Sciatic nerve (tissue), 2 donors: ENCODE measurements at places on chromosomes 6 and 20. TPM values are rescaled to one million over a fixed set of nuclear protein-coding genes. Genes with fewer than 3 reads are reported as not detected.

The HDGFL1 gene
- total RNA-seq, result not detected

The C20orf202 gene
- 0.80 TPM for total RNA-seq

The TRIM15 gene
- not detected for total RNA-seq

The RAD21L1 gene
- not detected for total RNA-seq

The SEC23B gene
- 35.4 TPM for total RNA-seq

The SLC17A9 gene
- total RNA-seq, result 3.8 TPM

The CTSZ gene
- 151 TPM for total RNA-seq

The WFDC5 gene
- total RNA-seq, result not detected

The ENPP5 gene
- total RNA-seq, result 1.9 TPM

The GRIK2 gene
- 12.8 TPM for total RNA-seq

The HLA-DMB gene
- 46.9 TPM for total RNA-seq

The TPMT gene
- 5.4 TPM for total RNA-seq

The BLTP3A gene
- total RNA-seq, result 13.6 TPM

The MYL9 gene
- total RNA-seq, result 709 TPM

The RIMS4 gene
- total RNA-seq, result 8.0 TPM

The UBD gene
- total RNA-seq, result 4.1 TPM

The SLC17A3 gene
- total RNA-seq, result not detected

The PHIP gene
- 43.6 TPM for total RNA-seq

The TMEM200A gene
- total RNA-seq, result 18.5 TPM

The STX11 gene
- 7.1 TPM for total RNA-seq

The TINAG gene
- total RNA-seq, result 0.31 TPM

The GPSM3 gene
- 20.5 TPM for total RNA-seq

The IL17A gene
- total RNA-seq, result not detected

The ATG5 gene
- 27.8 TPM for total RNA-seq

The SLC35D3 gene
- total RNA-seq, result not detected

The SMLR1 gene
- not detected for total RNA-seq

The FOXQ1 gene
- 1.7 TPM for total RNA-seq

The MUC22 gene
- total RNA-seq, result not detected

The ULBP1 gene
- not detected for total RNA-seq

The PROKR2 gene
- total RNA-seq, result not detected

The CST5 gene
- total RNA-seq, result not detected

The FERMT1 gene
- 3.5 TPM for total RNA-seq

The VWA7 gene
- 0.94 TPM for total RNA-seq

The TTK gene
- total RNA-seq, result 0.80 TPM

The ULBP2 gene
- total RNA-seq, result 0.27 TPM

The FOXC1 gene
- 61.8 TPM for total RNA-seq

The PHACTR3 gene
- not detected for total RNA-seq

The FLRT3 gene
- 29.3 TPM for total RNA-seq

The GPR6 gene
- total RNA-seq, result not detected

The CRYBG1 gene
- total RNA-seq, result 10.7 TPM

The ABT1 gene
- total RNA-seq, result 10.3 TPM

The KCNK16 gene
- not detected for total RNA-seq

The CD40 gene
- 25.1 TPM for total RNA-seq

The APOM gene
- total RNA-seq, result 0.53 TPM

The RBBP8NL gene
- not detected for total RNA-seq

The TREML2 gene
- 0.58 TPM for total RNA-seq

The GOPC gene
- total RNA-seq, result 31.5 TPM

The ARG1 gene
- 2.6 TPM for total RNA-seq

The NRSN1 gene
- not detected for total RNA-seq

The TRAPPC3L gene
- 0.22 TPM for total RNA-seq

The SIRPB2 gene
- 8.2 TPM for total RNA-seq

The IPCEF1 gene
- 5.0 TPM for total RNA-seq

The ZBTB9 gene
- 6.5 TPM for total RNA-seq
